ENCODE measurements at places on chromosomes 7 and 10.

DNA sequence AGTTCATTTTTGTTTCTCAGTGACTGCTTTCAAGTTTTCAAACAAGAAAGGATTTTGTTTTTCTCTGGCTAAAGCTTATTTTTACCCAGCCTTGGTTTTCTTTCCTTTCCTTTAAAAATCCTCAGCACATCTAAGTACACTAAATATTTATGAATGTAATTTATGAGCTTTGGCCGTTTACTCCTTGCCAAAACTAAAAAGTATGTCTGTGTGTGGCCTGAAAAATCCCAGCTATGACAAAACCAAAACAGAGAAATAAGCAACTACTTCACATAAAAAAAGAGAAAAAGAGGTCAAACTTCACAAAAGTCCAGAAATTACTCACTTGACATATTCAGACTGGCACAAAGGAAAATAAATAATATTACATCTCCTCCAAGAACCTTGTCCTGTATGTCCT is 365.1 kb upstream of the NFE2L3 start:
- no peak for DNase-seq

- DNase-seq, result no peak
These were observed 4.9 kb downstream of the CPA4 start for GRCh38 chr7:130297628-130298543.

GRCh38 chr7:11335947-11336346 is 362.3 kb downstream of the PHF14 start:
- no peak for DNase-seq

DNA sequence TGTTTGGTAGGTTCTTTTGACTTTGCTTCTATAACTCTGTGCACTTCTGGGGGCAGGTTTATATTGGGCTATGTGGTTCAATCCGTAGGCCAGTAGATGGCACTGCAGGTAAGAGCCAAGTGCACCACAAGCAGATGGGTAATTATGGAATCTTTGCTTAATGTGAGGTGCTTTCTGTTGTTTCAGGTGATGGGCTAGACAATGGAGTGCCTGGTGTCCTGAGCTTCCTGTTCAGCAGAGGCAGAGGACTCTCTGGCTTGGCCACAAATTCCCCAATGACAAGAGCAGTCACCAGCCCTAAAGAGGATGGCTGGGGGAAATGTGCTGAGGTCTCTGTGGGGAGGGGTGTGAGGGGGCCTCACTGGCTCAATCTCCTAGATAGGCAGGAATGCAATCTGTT is 455.0 kb downstream of the CCSER2 start:
- DNase-seq, result peak; percentile 26

- no peak for DNase-seq
These were observed 343.3 kb downstream of the FRMD4A start for GRCh38 chr10:13987446-13987845.

GRCh38 chr10:51156926-51157325 is 82.6 kb downstream of the PRKG1 start:
- DNase-seq, result no peak

GRCh38 chr7:152905949-152906348 is 146.4 kb downstream of the ACTR3B start:
- DNase-seq, result no peak

- DNase-seq, result no peak
These were observed 3.1 kb upstream of the ZNF12 start for GRCh38 chr7:6709808-6710207.

DNA sequence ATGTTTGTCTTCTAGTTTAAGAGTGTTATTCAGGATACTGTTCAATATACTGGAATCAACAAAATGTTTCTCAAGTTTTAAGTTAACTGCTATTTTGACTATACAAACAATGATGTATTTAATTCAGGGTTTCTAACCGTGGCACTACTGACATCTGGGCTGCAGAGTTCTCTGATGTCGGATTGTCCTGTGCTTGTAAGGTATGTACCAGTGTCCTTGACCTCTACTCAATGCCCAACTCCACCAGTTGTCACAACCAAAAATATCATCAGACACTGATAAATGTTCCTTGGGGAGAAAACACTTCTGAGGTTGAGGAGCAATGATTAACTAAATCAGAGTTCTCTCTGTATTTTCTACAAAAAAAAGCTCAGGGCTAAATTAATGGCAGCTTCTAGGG is 301.5 kb downstream of the PARD3 start:
- no peak for DNase-seq

DNA sequence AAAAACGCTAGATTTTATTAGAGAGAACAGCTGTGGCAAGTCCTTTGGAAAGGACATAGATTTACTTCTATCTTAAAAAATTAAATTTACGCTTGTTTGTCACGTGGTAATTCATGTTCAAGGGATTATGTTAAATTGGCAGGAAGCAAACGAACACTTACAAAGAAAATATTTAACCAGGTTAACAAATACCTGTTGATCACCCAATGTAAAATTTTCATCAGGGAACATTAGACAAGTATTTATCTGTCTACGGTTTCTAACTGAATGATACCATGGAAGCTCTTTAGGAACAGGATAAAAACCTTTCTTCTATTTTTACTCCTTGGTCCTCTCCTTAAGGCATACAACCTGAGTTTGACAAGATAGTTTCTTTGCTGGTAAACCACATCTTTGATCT is 122.2 kb downstream of the NOC3L start:
- DNase-seq, result no peak

GRCh38 chr10:122450353-122450990 is 4.0 kb upstream of the ARMS2 start:
- DNase-seq, result no peak

DNA sequence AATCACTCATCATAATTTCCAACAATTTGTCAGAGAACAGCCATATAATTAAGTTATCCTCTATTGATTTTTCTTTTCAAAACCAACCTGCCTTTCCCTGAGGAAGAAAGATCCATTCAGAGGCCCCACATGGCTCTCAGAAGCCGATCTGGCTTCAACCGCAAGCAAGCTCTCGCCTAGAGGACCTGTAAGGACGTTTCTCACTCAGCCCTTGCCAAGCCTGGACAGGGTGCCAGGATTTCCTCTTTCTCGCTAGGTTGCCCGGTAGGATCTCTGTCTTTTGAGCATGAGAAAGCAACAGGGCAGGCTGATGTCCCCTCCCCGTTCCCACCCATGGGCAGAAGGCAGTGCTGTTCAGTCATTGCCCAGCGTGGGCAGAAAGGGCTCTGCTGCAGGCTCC is 13.0 kb downstream of the AIFM2 start:
- DNase-seq, result peak; percentile 24

DNA sequence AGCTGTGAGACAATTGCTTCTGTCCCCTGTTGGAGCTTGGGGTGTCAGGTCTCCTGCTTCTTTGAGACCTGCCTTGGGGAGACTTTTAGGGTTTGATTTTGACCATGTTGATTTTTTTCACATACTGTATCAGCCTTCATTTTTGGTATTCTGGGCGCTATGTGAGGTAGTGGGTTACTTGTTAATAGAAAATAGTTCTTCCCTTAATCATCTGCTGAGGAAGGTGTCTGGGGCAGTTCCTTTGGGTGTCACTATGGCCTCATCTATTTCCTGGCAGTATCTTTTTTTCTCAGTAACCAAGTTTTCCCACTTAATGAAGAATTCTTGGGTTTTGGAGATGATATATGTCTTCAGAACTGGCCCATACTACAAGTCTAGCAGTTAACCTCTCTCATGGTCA is 4.6 kb upstream of the NOLC1 start:
- no peak for DNase-seq

- no peak for DNase-seq
These were observed 68.6 kb upstream of the SYPL1 start for GRCh38 chr7:106180721-106181120.

DNA sequence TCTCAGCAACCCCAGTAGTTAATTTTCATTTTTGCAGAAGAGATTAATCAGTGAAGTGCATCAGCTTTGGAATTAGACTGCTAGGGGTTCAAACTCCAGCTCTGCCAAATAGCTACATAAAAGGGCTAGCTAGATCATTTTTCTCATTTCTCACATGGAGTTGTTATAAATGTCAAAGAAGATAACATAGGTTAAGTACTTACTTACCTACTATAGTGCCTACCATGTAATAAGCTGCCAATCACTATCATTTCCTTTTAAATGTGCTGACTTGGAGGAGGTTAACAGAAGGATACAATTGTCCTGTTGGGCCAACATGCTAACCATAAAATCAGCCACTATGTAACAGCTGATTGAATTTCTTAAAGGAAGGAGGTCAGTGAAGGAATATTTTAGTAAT is 40.7 kb downstream of the KDM7A start:
- no peak for DNase-seq

- no peak for DNase-seq
These were observed 90.3 kb upstream of the ADAM12 start for GRCh38 chr10:126478546-126478945.

- DNase-seq, result no peak
These were observed 22.1 kb downstream of the NRAP start for GRCh38 chr10:113641702-113642101.

- DNase-seq, result no peak
These were observed 130.5 kb upstream of the PFKP start for GRCh38 chr10:2936816-2937215.

DNA sequence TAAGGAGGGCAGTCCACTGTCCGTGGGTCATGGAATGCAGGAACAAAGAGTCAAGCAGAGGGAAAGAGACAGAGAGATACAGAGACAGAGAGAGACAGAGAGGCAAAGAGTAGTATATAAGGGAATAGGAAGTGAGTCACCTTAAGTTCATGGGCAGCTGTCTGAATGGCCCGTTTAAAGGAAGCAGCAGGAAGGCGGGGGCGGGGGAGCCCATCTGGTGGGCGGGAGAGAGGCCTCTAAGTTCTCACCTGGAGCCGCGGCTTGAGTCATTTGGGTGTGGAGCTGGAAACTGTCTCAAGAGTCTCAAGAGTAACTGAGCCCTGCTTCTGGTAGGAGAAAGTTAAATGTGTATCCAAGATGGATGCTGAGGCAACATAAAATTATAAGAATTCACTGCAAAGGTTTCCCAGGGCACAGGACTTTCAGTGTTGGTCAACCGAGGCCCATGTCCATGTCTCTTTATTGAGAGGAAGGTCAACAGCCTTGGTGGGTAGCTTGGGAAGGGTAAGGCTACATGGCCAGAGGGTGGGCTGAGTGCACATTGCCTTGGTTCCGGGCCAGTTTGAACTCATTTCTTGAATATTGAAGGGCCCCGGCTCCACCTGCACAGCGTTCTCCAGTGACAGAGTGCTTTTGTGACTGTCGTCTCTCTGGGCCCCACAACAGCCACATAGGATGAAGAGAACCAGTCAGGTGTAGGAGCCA is 85.5 kb upstream of the CACUL1 start:
- DNase-seq, result no peak

- DNase-seq, result no peak
These were observed 22.2 kb downstream of the SLC37A3 start for GRCh38 chr7:140375892-140376730.

GRCh38 chr7:32901629-32902028 is 10.1 kb upstream of the KBTBD2 start:
- DNase-seq, result no peak

DNA sequence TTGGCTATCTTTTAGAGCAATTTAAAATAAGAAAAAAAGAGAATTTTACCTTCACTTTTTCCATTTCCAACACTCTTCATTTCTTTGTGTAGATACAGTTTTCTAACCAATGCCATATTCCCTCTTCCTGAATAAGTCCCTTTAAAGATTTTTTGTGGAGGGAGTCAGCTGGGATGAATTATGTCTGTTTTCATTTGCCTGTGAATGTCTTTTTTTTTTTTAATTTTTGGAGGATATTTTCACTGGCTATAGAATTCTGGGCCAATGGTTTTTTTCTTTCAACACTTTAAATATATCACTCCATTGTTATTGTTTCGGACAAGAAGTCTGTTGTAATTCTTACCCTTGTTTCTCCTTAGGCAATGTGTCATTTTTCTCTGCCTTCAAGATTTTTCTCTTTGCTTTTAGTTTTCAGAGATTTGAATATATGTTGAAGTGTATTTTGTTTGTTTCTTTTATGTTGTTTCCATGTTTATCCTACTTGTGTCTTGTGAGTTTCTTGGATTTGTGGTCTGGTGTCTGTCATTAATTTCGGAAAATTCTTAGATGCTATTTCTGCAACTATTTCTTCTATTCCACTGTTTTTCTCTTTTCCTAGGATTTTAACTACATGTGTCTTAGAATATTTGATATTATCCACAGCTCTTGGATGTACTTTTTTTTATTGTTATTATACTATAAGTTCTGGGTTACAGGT is 20.0 kb upstream of the CXCL12 start:
- DNase-seq, result no peak

DNA sequence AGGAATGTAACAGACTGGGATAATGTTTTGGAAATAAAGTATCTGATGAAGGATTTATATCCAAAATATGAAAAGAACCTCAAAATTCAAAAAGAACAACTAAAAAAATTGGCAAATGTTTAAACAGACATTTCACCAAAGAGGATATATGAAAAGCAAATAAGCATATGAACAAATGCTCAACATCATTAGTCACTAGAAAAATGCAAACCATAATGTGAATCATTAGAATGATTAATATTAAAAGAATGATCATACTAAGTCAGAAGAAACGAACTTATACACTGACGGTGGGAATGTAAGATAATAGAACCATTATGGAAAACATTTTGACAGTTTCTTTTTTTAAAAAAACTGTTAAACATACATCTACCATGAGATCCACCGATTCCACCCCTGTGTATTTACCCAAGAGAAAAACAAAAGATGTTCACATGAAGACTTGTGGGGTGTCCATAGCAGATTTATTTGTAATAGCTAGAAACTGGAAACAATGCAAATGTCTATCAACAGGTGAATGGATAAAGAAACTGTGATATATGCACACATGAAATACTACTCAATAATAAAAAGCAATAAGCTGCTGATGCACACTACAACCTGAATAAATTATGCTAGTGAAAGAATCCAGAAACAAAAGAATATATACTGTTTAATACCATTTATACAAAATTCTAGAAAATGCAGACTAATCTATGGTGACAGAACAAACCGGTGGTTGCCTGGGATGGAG is 35.7 kb downstream of the PRKG1 start:
- DNase-seq, result no peak

DNA sequence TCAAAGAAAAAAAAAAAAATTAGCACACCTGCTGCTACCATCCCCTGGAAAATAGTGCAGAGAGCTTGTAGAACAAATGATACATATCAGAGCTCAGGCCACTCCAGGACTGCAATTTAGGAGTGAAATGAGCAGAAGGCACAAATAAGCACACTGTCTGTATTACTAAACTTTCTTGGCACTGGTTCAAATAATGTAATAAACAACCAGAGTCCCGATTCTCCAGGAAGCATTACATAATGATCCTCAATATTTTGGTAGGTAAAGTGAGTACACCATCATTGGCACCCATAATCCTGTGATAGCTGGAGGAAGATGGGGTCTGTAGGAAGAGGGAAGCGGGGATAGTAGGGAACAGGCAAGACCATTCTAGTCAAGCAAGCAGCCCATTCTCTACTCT is 74.3 kb downstream of the SVOPL start:
- DNase-seq, result no peak
